Esophagus squamous epithelium (tissue), 5 donors: ENCODE measurements at places on chromosomes 2 and 18.

DNA sequence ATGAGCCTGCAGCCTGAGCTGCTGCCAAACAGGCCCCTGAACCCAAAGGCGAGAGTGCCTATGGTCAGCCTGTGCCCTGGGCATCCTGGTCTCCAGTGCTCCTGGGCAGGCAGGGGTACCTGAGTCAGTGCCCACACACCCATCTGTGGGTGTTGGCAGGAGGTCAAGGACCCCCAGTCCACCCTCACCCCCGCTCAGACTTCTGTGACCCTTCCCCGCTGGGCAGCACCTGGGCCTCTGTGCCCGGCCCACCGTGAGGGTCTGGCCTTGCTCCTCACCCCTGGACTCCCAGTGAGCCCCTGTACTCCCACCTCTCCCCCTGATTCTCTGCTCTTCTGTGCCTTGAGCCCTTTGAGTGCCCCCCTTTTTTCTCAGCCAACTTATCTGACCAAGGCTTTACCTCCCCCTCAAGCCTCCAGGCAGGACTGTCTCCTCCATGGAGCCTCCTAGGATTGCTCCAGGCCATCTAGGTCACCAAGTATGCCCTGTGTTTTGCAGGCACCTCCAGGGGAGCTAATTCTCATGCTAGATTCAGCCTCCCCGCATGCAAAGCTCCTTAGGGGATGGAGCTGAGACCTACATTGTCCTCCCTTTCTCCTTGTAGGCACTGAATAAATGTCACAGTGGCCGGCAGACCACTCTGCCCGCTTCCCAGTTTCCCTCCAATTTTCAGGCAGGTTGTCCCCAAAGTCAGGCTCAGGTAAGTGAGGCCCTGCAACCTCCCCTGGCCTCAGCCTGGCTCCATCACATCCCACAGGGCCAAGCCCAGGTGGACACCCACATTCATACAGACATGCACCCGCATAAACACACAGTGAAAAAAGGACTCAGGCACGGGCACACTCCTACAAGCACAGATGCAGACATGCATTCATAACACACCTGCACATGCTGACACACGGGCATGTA lies 21.9 kb upstream of the PTMA start:
- no peak for DNase-seq

DNA sequence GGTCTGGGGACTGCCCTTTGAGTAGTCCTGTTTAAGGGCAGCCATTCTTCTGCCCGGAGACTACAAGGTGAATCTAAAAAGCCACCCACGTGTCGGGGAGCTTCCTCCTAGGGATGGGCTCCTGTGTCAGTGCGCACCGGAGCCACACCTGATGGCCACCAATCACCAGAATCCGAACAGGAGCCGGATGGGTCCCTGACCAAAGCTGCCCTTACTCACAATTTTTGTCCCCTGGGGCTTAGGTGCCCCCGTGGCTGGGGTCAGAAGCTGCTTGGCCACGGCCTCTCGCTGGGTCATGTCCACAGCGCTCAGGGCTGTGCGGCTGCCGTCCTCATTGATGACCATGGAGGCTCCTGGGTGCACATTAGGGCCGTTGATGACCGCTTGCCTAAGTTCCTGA lies 30.9 kb downstream of the POLR1A start:
- no peak for DNase-seq

- DNase-seq = no peak
Measured at GRCh38 chr2:14557916-14558315, 74.6 kb upstream of the LRATD1 start.

GRCh38 chr2:16284941-16285625 lies 344.7 kb downstream of the MYCN start:
- no peak for DNase-seq

GRCh38 chr2:138780446-138780880 lies 273 bp upstream of the NXPH2 start:
- no peak for DNase-seq

DNA sequence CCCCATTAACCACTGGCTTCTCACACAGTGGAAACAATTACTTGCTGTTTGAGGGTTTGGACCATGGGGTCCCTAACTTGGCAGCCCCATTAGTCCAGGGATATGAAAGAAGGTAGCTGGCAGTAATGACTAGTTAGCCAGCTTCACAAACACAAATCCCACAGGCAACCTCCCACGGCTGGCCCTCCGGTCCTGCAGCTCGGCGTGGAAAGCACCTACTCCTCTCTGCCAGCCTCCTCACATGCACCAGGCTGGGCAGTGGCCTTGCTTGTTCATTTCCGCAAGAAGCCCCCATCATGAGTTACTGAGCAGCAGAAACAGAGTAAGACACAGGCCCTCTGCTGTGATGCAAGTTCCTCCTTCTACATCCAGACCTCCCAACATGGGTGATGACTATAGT lies 13.7 kb downstream of the C1QL2 start:
- no peak for DNase-seq

- no peak for DNase-seq
Measured at GRCh38 chr18:25042641-25043051, 309.3 kb downstream of the ZNF521 start.

GRCh38 chr2:195395362-195395761 lies 261.7 kb upstream of the SLC39A10 start:
- no peak for DNase-seq
